ENCODE measurements at places on chromosomes 4 and X.

GRCh38 chr4:147370473-147370872 lies 110.4 kb upstream of the EDNRA start:
- no peak for DNase-seq

DNA sequence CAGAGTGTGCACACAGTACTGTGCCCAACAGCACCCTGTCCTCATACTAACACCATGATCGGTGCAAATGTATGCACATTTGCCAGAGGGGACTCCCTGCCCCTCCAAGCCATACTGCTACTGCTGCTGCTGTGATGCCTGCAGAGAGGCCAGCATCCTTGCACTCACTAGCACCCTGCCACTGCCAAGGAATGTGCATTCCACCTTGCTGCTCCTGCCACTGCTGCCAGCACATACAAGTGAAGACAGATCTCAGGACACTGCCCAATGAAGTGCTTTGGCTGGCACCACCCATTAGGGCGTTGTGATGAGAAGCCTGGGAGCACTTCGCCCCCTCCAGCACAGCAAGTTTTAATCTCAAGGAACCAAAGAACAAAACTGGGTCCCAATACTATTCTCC lies 146.3 kb upstream of the DMD start:
- DNase-seq, result no peak

- DNase-seq, result no peak
These were observed 88.8 kb upstream of the PCDH18 start for GRCh38 chr4:137621056-137621455.

DNA sequence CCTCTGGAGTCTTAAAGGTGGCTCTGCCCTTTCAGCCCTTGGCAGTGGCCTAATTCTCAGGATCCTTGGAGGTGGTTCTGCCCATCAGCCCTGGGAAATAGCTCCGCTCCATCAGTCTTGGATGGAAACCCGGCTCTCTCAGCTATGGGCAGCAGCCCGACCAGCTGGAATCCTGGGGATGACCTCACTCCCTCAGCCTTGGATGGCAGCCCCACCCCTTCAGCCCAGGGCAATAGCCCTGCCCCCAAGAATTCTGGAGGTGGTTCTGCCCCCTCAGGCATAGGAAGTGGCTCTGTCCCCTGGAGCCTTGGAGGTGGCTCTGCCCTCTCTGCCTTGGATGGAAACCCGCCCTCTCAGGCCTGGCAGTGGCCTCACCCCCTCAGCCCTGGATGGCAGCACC lies 127.7 kb downstream of the RBMX2 start:
- no peak for DNase-seq

- DNase-seq, result no peak
These were observed 16.7 kb downstream of the LETM1 start for GRCh38 chr4:1839282-1839681.

- no peak for DNase-seq
These were observed 221.6 kb upstream of the SPANXN4 start for GRCh38 chrX:142804085-142804484.

- no peak for DNase-seq
These were observed 15.0 kb upstream of the RAI2 start for GRCh38 chrX:17876135-17876534.

GRCh38 chr4:42638993-42639392 lies 17.9 kb downstream of the ATP8A1 start:
- DNase-seq, result no peak

- DNase-seq, result no peak
These were observed 21.5 kb downstream of the DNAAF6 start for GRCh38 chrX:107227780-107228485.

GRCh38 chrX:29071525-29072320 lies 484.5 kb downstream of the IL1RAPL1 start:
- DNase-seq, result no peak

- no peak for DNase-seq
These were observed 97.1 kb downstream of the LDB2 start for GRCh38 chr4:16801356-16801755.

DNA sequence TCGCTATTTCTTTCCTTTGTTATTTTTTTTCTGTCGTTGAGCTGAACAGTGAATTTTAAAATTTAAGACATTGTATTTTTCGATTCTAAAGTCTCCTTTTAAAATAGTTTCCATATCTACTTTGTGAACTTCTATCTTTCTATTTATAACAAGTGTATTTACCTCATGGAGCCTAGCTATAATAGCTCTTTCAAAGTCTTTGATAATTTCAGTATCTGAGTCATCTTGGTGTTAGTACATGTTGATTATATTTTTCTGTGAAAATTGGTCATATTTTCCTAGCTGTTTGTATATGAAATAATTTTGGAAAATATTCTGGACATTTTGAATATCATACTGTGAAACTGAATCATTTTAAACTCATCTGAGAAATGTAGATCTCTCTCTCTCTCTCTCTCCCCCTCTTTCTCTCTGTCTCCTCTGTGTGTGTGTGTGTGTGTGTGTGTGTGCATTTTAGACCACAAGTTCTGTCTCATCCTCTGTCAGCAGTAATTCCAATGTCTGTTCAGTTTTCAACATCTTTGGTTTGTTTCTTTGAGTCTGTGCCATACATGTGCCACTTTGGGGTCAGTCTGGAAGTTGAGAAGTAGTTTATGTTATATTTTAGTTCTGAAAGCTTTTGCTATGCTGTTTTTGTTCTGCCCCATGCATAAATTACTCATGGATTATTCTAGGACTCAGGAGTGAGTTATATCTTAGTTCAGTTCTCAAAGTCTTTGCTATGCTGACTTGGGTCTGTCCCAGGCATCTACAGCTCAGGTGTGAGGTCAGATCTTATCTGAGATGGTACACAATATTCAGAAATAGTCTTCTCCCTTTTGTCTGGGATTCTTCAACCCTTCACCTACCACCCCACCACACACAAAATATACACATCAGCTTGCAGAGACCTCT lies 366.4 kb upstream of the CASK start:
- no peak for DNase-seq

- DNase-seq, result no peak
These were observed 351.0 kb upstream of the SPANXN1 start for GRCh38 chrX:144896323-144896722.

GRCh38 chrX:48754238-48754637 lies 7.3 kb upstream of the GLOD5 start:
- DNase-seq, result no peak

DNA sequence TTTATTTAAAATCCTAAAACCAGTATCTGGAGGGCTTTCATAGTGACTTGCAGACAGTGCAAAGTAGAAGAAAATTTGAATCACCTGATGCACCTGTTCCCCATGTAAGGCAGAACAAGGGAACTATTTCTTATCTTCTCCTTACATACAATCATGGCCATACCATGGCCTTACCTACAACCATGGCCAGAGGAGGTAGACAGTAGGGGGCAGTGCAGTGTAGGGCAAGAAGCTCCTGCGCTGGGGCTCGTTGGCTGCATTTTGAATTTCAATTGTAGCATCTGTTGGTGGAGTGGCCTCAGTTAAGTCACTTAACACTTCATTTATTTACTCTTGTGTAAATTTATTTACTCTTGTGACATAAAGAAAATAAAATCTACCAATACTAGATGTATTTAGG lies 33.0 kb downstream of the GALNTL6 start:
- no peak for DNase-seq

GRCh38 chr4:128315756-128316520 lies 28.3 kb upstream of the PGRMC2 start:
- DNase-seq, result no peak

- no peak for DNase-seq
These were observed 26.4 kb upstream of the PNMA3 start for GRCh38 chrX:153029875-153030274.

DNA sequence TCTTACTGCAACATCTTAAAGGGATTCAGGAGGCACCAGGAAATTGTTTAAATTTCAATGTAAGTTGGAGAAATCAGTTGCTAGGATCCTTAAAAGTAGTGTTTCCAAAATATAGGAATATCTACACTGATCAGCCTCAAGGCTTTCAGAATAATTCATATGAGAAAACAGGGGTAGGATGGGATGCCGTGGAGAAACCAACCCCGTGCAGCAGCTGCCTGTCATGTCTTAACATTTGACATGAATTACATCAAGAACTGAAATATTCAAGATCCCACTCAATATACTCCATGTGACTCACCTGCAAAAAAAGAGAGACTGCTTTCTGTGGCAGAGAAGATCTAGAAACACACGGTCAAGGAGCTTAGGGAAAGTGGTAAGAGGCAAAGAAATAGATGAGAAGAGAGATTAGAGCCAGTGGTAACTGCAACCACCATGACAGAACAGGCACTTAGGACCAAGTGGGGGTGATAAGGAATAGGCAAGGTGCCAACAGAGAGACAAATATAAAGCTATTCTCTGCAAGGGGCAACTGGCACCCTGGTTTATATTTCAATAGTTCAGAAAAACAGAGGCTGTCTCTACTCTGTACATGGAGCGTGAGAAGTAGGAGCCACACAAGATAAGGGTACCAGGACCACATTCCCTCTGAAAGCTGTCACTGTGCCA lies 64.0 kb downstream of the SLC39A8 start:
- DNase-seq, result no peak

DNA sequence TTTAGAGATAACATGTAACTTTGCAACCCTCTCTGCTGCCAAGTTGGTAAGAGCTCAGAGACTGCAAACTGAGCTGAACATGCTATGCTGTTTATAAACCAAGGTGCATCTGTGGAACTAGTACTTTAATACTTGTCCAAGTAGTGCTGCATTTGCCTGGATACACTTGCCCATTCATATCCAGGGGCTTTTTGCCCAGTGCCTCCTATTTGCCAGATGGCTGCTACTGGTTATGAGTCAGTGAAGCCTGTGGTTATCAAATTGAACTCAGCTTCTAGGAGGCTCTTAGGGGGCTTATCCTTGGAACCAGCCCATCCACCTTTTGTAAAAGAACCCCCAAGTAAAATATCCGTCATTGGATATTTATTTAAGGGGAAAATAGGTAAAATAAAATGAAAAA lies 79.6 kb downstream of the AFF2 start:
- no peak for DNase-seq

DNA sequence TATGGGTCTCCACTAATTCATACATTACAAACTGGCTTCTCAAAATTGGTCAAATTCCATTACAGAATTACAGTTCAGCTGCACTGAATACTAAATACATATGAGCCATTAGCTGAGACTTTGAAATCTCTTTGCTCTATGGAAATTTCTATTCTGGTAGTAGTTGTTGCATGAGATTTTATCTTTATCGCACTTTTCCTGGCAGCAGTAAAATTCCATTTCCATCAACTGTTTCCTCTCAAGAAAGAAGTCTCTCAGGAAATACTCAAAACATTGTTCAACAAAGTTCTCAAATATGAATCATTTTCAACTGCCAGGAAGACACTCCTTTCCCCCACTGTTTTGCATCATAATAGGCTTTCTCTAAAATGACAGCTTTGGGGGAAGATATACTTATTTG lies 51.3 kb downstream of the ATP11C start:
- DNase-seq, result no peak

DNA sequence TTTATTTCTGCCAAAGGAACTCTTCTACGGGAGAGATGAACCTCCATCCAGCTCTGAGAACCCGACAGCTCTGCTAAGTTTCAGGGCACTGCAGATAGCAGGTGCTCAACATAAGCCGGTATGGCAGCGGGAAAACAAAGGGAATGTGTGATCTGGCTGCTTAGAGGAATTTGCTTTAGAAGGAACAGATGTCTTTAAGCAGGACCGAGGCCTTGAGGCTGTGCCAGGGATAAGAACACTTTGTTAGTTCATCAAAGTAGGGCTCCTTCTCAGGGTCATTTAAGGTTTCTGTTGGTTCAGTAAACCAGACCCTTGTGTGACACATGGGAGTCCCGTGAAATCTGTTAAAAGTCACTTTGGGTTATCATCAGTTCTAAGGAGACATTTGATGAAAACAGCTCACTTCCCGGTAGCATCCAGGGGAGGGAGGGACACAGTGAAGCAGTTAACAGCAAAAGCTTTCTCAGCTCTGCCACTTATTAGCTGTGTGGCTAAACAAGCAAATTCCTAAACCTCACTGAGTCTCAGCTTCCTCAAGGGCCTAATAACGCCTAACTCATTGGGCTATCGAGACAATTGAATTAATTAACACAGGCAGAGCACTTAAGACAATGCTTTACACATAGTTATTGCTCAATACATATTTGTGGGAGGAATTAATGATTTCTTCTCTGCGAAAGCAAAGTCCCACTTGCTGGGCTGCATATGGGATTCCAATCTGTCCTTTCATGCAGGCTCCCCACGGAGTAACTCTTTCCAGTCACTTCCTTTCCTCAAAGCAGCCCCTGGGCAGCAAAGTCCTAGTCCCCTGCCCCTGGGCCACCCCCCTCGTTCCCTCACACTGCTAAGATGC lies 2.9 kb upstream of the FTSJ1 start:
- DNase-seq, result no peak

DNA sequence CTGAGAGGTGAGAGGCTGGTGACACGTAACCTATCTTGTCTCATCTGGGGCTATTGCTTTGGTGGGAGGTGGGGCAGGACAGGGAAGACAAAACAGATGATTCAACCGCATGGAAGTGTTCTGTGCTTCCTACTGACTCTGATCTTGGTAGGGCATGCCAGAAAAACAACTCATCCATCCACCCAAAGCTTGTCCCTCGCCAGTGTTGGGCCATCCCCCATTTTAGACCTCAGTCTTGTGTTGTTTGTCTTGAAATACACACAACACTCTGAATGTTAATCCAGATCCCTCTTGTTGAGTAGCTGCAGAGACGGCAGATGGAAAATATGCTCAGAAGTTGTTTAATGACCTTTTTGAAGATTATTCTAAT lies 377 bp downstream of the CHRNA9 start:
- no peak for DNase-seq

- DNase-seq, result no peak
These were observed 65.3 kb downstream of the CLCN5 start for GRCh38 chrX:49987651-49988050.

- DNase-seq, result no peak
These were observed 83.9 kb upstream of the ARHGAP24 start for GRCh38 chr4:85391071-85391470.

DNA sequence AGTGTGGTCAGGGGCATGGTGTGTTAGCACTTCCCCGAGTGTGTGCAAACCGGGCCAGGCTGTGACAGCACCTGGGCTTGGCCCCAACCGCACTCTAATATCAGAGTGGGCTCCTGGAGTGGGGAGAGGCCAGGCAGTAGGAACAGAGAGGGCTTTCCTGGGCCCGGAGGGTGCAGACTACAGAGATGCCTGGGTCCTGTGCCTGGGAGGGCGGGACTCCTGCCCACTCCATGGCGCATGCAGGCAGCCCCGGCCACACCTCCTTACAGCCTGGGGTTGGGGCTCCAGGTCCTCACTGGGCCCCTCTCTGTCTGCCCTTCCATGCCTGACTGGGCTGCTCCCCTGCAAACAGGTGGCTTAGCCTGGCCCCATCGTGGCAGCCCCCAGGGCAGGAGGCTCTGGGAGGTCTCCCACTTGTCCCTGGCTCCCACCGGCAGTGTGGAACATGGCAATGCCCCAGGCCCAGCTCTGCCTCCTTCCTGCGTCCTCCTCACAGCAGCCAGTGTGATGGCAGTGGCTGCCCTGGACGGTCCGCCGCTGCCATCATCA lies 60.4 kb downstream of the AGA start:
- DNase-seq, result no peak

GRCh38 chr4:172348426-172348825 lies 535.2 kb downstream of the GALNTL6 start:
- no peak for DNase-seq

GRCh38 chrX:107384397-107385105 lies 64.9 kb upstream of the FRMPD3 start:
- DNase-seq, result no peak

Data from RWPE2 (cell line).